ENCODE measurements at places on chromosomes 5 and 9.

DNA sequence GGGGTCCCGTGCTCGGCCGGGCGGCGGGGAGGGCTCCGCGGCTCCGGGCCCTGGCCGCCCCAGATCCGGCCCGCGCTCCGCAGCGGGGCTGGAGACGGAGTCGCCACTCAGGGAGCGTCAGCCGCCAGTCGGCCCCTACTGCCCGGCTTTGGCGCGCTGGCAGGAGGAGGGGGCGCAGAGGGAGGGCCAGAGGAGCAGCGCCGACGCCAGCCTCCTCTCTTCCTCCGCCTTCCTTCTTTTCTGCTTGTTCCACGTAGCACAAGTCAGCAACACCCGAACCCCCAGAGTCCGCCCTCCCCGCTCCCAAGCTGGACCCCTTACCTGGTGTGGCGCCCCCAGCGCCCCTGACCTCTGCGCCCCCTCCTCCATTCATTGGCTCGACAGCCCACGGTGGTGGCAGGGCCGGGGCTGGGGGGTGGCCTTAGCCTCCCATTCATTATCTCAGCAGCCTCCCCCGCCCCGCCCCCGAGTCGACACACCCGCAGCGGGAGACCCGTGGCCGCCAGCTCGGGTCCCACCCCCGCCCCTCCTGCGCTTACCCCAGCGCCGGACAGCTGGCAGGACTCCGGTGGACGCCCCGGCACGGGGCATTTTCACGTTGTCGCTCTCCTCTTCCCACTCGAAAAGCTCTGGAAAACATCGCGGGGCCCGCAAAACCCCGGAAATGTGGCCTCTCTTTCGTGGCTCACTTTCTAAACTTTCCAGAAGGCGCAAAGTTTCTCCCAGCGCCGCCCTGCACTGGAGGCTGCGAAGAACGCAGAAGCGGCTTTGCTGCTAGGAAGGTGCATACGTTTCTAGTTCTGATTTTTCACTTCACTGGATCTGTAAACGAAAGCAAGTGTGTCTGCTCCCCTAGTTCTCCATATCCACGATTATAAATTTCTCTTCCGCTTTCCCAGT lies at the start of gene LPAR1:
TSS of gene LPAR1 (minus strand) at position 140 of the 900 bp plus-strand sequence. CDS start 66,353 bp downstream, outside the sequence.
- DNase-seq = no peak

- DNase-seq = no peak
Observed at GRCh38 chr9:806285-807156, 35.0 kb upstream of the DMRT1 start.

- no peak for DNase-seq
Observed at GRCh38 chr9:71331603-71332002, 210.2 kb upstream of the TRPM3 start.

- DNase-seq = no peak
Observed at GRCh38 chr9:9913276-9913832, 699.4 kb downstream of the PTPRD start.

- DNase-seq = no peak
Observed at GRCh38 chr5:174567506-174568141, 156.8 kb upstream of the MSX2 start.

DNA sequence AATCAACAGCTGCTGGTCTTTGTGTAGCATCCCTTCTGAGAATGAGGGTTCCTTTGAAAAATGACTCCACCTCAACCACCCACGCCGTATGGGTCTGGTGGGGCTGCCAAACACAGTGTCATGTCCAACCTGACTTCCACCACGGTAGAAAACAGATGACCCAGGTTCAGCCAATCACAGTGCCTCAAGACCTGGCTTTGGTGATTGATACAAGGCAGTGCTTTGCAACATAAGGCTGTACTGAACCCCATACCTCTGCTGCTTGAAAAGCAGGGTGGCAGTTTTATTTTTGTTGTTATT lies 11.5 kb upstream of the TGFBR1 start:
- no peak for DNase-seq

- peak; percentile 34 for DNase-seq
Observed at GRCh38 chr9:136686794-136687711, at the start of gene AGPAT2. Gene AGPAT2 (minus strand): TSS chr9:136687457. CDS start chr9:136687357, 100 bp downstream.

DNA sequence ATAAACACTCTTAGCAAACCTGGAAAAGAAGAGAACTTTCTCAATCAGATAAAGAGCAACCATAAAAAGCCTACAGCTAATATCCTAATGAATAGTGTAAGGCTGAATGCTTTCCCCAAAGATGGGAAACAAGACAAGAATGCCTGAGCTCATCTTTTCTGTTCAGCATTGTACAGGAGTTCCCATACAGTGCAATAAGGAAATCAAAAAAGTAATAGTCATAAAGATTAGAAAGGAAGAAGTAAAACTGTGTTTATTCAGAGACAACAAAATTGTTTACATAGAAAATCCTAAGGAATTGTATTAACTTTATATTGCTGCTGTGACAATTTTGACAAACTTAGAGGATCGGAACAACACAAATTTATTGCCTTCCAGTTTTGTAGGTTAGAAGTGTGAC lies 330.7 kb upstream of the SLC24A2 start:
- no peak for DNase-seq

- no peak for DNase-seq
Observed at GRCh38 chr5:149737355-149737754, 7.2 kb downstream of the PPARGC1B start.

DNA sequence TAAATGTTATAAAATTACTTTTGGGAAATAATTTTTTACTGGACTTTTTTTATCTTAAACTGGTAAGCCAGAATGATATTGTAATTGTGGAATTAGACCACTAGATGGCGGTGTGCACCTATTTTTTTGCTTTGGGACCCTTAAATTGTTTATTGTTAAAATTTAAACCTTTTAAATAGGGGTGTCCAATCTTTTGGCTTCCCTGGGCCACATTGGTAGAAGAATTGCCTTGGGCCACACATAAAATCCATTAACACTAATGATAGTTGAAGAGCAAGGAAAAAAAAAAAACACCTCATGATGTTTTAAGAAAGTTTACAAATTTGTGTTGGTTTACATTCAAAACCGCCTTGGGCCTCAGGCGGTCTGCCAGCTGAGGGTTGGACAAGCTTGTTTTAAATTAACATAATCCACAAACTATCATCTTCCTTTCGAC lies 28.4 kb upstream of the GADD45G start:
- DNase-seq = peak; percentile 10

GRCh38 chr9:7770111-7770510 lies 29.5 kb downstream of the DMAC1 start:
- DNase-seq = no peak

DNA sequence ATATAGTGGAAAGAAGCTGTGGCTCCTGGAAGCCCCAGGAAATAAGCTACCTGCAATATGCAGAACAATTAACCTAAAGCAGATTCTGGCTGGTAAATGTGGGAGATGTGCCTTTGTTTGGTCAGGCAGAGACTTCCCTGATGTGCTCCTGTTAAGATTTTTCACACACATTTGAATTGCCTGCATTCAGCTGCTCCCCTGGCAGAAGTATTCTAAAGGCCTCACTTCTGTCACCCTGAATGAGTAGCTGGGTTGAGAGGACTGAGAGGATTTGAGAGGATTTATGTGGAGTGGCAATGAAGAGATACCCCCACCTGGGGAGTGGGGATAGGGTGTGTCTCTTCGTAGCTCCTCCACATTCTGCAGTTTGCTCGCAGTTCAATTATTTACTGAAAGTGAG lies 130.5 kb downstream of the ST8SIA4 start:
- no peak for DNase-seq

GRCh38 chr9:136619742-136620440 lies 42.8 kb upstream of the EGFL7 start:
- DNase-seq = no peak

DNA sequence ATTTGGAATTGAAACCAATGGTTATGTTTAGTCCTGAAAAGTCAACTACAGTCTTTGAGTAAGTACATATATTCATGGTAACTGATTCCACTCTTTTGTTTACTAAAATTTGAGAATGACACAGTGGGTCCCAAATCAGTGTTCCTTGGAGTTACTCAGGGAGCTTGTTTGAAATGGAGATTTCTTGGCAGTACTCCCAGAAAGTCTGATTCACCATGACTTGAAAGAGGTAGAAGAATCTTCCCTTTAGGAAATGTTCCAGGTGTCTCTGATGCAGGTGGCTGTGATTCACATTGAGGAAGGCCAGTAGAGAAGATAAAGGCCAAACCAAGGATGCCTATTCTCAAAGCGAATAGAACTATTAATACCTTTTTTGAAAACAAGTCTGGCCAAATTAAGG lies 1078.3 kb downstream of the CDH12 start:
- DNase-seq = no peak

DNA sequence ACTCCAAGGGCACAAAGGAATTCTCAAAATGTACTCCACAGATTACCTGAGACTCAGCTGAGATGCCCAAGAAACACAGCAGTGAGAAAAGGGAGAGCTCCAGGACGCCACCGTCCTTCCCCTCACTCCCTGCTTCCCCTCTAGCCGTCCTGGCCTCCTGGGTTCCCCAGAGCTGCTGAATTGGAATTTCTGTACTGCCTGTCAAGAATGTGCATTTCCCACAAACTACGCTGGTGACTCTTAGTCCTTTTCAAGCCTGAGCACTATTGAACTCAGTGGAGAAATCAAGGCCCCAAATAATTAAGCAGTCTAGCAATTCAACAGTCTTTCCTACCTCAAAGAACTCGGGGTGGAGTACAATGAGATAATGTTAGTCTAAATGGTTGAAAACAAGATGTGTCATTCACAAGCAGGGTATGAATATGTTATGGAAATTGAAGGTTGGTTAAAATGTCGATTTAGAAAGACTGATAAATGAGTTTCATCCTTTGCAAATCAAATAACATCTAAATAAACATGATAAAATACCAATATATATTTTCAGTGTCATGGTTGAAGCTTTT lies 153.2 kb downstream of the MED27 start:
- no peak for DNase-seq

DNA sequence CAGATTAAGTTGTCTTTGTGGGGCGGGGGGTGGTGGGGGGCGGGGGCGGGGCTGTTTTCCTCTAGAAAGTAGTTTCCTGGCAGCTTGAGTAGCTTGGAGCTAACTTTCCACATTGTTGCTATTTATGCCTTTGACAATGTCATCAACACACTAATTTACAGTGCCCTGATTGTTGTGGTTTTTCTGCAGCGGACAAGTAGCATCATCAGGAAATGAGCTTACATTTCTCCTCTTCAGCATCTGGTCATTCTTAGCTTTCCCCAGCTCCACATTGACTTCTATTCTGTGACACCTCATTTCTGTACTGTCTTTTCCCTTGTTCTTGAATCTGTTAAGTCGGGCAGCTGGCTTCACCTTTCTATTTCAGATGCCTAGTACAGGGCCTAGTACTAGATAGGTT lies 112.3 kb upstream of the RAD23B start:
- DNase-seq = no peak

DNA sequence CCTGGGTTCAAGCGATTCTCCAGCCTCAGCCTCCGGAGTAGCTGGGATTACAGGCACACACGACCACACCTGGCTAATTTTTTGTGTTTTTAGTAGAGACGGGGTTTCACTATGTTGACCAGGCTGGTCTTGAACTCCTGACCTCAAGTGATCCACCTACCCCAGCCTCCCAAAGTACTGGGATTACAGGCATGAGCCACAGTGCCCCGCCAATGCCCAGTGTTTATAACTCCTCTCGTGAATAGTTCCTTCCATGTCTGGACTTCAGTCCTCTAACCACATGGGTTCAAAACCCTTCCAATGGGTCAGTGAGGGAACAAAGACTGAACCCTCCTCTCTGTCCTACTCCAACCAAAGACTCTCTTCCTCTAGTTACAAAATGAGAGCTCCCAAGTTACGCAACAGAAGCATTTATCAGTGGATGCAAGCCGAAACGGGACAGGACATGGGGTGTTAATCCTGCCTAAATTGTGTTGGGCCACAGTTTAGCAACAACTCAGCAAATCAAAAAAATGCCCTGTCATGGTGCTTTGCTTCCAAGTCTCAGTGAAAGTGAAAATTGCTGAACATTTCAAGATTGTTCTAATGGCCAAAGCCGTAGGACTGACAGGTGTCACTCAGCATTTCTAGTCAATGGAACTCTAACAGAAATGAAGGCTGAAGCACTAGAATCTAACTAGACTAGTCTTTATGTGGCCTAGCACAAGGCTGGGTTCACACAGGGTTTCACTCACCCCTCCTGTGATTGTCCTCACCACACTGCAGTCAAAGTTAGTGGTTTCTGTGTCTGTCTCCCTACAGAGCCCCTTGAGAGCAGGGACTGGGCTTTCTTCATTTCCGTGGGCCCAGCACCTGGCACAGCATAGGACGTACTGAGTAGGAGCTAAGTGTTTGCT lies 3.2 kb upstream of the TMEM245 start:
- DNase-seq = no peak

GRCh38 chr5:180823940-180824629 lies 21.5 kb upstream of the MGAT1 start:
- no peak for DNase-seq

DNA sequence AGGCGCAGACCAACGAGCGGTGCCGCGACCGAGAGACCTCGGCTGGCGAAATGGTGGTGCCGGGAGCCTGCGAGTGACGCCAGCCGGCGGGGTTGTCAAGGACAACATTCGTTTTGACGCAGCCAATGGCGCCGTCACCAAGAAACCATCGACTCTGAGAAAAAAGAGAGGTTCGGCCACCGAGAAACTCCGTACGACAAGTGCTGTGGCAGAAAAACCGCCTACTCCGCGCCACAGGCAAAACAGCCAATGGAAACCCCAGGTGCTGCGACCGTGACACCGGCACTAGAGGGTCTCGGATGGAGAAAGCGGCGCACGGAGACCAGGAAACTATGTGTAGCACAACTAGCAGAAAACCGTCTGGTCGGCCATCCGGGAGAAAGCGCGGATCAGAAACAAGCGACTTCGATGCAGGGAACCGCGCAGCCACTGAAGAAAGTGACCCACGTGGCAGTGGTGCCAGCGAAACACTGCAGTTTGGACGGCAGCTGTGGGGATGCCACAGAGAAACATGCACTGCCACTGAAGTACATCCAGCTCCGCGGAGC lies 88.8 kb downstream of the ANXA2R start:
- DNase-seq = peak; percentile 62

DNA sequence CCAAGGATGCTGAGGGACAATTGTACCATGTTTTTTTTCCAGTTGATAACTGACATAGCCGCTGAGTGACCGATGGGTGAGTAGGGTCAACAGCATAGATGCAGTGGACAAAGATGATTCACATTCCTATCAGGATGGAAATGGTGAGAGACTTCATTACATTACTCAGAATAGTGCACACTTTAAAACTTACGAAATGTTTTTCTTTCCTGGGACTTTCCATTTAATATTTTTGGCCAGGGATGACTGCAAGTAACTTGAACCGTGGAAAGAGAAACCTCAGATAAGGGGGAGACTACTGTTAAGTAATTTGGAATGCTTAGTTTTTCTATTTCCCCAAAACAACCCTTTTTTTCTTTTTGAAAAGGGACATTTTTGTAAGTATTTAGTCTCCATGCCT lies 3.0 kb upstream of the TUSC1 start:
- DNase-seq = no peak

DNA sequence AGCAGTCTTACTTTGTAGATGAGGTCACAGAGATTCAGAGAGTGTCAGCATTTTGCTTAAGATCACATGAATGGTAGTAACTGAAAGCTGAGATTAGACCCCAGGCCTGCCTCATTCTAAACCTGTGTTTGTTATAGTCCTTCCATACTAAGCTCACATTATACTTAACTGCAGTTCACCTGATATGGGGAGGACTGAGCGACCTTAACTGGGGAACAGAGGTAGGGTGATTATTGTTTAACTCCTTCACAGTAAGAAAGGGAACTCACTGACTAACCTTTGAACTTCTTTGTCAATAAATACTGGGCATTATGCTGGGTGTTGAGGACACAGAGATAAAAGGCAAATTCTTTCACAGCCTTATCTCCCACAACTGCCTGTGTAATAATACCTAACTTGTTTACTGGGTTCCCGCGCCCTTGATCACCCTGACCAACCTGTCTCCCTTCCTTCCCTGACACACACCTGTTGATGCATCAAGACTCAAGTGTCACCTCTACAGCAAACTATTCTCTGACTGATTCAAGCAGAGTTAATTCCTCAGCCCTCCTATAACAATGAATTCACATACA lies 27.2 kb downstream of the DEPDC1B start:
- DNase-seq = no peak

- DNase-seq = no peak
Observed at GRCh38 chr5:82100303-82101077, 128.7 kb downstream of the ATG10 start.
